ENCODE measurements at places on chromosomes 12 and 14.

DNA sequence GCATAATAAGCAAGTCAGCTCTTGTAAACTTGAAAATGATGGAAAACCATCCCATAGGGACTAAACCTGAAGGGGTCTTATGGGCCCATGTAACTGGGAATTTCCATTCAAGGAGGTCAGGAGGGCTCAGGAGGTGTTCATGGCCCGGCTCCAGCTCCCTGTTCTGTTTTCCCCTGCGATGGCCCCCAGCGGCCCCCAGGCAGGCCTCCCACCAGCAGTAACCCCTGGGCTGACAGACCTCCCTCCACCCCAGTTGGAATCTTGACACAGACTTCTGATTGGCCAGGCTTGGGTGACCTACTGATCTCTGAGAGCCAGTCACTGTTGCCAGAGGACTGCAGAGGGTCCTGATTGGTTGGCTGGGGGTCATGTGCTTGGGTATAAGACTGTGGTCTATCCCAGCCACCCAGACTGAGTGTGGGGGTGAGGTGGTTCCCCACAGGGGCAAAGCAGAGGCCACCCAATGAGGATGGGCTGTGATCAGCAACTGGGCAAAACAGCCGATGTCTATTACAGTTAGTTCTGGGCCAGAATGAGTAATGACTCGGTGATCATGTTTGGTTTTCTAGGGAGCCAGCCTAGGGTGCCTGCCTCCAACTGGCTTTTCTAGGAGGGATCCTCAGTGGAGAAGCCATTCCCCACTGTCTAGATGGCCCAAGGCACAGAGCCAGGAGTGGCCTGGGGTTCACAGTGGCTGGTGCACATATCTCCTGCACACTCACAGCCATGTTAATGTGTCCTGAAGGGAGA, 27.0 kb downstream of the RHOF start:
- no peak for DNase-seq

DNA sequence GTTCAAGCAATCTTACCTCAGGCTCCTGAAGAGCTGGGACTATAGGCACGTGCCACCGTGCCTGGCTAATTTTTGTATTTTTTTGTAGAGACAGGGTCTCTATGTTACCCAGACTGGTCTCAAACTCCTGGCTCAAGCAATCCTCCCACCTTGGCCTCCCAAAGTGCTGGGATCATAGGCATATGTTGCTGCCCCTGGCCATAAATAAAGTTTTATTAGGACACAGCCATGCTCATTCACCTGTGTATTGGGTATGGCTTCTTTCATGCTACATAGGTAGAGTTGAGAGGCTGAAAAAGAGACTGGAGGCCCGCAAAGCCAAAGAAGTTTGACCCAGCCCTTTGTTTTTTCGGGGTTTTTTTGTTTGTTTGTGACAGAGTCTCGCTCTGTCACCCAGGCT, 61.7 kb upstream of the NCOR2 start:
- no peak for DNase-seq

- no peak for DNase-seq
These were observed 166.2 kb downstream of the ADGRD1 start for GRCh38 chr12:131119936-131120335.

DNA sequence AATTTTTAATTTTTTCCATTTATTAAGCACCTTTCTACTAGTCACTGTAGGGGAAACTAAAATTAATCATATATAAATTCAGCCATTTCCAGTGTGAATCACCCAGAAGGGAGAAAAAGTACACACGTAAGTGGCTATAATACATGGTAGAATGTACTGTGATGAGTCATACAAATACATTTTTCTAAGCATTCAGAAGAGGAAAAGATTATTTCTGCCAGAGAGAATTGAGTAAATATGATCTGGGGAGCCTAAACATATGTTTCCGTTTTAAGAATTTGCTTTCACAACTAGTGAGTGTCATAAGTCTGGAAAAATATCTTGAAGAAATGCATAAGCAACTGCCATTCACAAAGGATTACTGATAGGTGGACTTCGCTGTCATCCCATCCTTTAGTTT, 102.8 kb downstream of the TGFB3 start:
- DNase-seq, result no peak

DNA sequence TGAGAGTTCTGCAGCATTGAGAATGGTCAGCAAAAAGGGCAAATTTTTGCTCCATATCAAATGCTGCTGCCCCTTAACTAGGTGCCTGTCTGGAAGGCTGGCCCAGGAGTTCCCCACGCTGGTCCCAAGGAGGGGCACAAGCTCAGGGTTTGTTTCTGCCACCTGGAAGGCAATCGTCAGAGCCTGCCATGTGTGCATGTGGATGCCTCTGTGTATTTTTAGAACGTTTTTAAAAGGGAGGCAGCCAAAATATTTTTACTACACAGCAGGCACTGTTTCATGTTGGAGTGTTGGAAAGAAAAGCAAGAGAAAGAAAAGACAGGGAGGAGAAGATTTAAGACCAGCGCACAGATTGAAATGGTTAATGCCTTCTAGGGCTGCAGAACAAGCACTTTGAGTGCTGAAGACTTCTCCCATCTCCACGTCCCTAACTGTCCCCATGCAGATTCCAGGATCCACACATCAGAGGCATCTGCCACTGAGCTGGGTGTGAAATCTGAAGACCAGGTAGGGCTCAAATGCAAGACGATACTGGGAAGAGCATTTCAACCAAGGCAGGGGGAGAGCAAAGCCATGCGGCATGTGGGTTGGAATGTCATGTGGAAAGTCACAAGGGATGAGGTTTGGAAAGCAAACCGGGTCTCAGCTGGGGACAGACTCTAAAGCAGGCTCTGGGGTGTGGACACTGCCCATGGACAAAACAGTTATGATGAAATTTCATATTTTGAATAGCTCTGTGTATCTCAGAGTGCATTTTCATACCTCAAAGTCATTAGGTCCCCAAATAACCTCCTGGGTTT, 557.2 kb downstream of the BCL11B start:
- DNase-seq, result no peak

DNA sequence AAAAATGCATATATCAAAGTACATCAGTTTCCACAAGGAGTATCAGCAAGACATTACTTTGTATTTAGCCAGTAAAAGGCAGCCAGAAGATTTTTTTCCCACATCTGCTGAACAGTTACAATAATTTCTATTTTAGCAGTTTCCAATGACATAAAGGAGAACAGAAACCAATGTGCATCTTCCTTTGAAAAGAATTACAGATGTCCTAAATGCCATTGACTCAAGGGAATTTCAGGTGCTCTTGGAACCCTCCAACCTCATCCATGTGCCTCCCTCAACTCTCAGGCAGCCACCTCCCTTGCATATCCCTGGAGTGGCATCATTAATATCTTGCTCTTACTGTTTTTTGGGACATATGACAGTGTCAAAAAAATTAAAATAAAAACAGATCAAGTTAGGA, 62.2 kb upstream of the ST8SIA1 start:
- DNase-seq, result no peak

GRCh38 chr12:124901003-124901402, 13.4 kb downstream of the UBC start:
- DNase-seq, result no peak

DNA sequence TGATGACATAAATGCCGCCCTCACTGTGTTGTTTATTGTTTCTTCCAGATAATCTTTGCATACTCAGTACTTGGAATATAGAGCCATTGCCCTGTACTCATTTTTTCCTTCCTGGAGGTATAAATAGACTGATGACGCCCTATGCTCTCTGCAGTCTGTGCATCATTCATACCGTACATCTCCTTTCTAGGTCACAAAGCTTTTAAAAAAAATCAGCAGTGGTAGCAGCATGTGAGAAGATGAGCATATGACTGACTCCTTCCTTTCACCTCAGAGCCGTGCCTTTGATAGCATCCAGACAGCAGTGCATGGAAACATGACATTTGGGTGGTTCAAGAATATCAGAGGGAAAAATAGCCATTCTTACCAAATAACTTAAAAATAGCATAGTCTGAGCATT, 77.3 kb downstream of the PDE3A start:
- DNase-seq, result no peak

- DNase-seq, result no peak
These were observed 11.0 kb downstream of the PTGER2 start for GRCh38 chr14:52325126-52325525.

Measured in D721Med (cell line).